GM10248 (cell line): ENCODE measurements at places on chromosomes 7 and 10.

DNA sequence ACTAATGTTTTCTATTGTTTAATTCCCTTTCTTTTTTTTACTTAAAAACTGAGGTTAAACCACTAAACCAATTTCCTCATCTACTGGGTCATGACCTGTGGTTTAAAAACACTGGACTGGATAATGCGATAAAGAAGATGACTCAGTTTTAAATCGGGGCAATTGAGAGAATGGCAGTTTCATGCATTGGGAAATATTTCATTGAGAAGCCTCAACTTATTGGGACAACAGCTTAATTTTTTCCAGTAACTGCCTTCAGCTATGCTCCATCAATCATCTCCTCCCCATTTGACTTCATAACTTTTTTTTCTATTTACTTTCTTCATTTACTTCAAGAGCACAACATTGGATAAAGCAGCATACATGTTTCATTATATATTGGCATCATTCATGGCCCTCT lies 61.8 kb upstream of the MET start:
- no peak for DNase-seq

DNA sequence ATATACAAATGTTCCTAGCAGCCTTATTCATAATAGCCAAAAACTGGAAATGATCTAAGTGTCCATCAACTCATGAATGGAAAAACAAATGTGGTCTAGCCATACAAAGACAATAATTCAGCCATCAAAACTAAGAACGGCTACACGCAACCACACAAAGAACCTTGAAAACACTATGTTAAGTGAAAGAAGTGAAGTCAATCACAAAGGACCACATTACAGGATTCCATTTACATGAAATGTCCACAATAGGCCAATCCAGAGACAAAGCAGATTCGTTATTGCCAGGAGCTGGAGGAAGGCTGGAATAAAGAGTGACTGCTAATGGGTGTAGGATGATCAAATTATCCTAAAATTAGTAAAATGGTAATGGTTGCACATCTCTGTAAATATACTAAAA lies 21.1 kb downstream of the MKRN1 start:
- no peak for DNase-seq

- no peak for DNase-seq
These were observed 33.6 kb downstream of the WASL start for GRCh38 chr7:123715198-123715597.

DNA sequence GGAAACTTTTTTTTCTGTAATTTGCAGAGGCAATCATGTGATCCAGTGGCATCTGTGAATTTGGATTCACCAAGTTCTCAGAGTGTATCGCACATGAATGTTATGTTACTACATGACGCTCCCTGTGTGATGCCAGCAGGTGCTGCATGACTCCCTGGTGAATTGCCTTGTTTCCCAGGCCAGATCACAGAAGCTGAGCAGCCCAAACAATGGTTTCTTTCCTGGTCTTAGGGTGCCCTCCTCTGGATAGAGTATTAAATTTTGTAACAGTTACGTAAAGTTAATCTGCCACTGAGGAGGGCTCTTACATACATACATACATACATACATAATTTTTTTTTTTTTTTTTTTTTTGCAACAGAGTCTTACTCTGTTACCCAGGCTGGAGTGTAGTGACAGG lies 3.6 kb downstream of the ZSCAN21 start:
- peak; percentile 40 for DNase-seq

- no peak for DNase-seq
These were observed 19.2 kb upstream of the OR6B1 start for GRCh38 chr7:143980746-143981510.

- DNase-seq = no peak
These were observed 222.1 kb upstream of the AOAH start for GRCh38 chr7:36946401-36946739.

DNA sequence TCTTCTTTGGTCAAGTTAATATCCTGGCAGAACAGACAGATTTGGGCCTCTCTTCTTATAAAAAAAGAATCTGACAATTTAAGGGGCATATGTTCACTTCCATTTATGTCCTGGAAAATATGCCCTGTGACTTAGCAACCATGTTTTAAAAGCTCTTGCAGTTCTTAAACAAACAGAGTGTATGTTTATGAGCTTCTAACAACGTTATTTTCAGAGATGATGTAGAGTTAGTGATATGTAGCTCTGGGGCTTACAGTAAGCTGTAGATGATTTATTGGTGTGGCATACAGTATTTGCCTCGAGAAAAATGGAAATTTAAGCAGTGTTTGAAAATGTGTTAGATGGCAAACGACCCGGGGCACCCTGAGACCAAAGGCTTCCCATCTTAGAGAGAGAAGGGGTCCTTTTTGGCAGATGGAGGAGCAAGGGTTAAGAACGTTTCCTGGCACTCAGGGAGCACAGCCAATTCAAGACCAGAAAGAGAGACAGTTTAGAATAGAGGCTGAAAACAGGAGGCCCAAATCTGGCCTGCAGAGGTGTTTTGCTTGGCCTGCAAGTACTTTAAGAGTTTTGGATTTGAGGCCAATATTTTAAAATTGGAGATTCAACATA lies 397.5 kb downstream of the KCNMA1 start:
- no peak for DNase-seq

DNA sequence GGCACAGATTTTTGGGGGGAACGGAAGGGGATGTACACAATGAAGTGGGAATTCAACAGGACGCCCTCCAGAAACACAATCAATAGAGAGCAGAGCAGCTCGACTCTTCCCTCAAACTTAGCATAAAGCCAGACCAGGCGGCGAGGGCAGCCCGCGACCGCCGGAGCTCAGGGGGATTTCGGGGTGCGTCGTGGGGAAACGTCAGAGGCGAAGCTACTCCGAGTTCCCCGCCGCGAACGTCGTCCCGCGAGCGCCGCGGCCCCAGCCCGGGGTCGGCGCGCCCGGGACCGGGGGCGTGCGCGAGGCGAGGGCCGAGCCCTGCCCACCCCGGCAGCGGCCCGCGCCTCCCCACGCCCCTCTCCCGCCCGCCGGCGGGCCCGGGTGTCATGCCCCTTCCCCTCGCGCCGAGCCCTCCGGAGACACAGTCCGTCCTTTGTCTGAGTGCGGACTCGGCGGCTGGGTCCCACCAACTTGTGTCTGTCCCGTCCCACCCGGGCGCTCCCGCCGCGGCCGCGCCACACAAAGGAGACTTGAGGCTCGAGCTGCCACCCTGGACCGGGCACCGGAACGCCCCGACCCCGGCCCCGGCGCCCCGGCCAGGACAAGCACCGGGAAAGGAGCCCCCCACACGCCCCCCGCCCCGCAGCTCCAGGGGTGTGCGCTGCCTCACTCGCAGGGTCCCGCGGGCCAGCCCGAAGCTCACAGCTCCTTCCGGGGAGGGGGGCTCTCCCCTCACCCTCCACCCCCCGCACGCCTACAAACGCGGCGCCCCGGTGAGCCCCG lies 634 bp downstream of the EZH2 start:
- DNase-seq = peak; percentile 60

- no peak for DNase-seq
These were observed at the start of gene SH3PXD2A for GRCh38 chr10:103855424-103855823. Gene SH3PXD2A (minus strand): TSS chr10:103855576. CDS start chr10:103855266, 310 bp downstream.

- DNase-seq = no peak
These were observed 3.9 kb downstream of the MYL10 start for GRCh38 chr7:101625031-101625791.

GRCh38 chr7:114519240-114519639 lies 104.6 kb downstream of the FOXP2 start:
- no peak for DNase-seq

DNA sequence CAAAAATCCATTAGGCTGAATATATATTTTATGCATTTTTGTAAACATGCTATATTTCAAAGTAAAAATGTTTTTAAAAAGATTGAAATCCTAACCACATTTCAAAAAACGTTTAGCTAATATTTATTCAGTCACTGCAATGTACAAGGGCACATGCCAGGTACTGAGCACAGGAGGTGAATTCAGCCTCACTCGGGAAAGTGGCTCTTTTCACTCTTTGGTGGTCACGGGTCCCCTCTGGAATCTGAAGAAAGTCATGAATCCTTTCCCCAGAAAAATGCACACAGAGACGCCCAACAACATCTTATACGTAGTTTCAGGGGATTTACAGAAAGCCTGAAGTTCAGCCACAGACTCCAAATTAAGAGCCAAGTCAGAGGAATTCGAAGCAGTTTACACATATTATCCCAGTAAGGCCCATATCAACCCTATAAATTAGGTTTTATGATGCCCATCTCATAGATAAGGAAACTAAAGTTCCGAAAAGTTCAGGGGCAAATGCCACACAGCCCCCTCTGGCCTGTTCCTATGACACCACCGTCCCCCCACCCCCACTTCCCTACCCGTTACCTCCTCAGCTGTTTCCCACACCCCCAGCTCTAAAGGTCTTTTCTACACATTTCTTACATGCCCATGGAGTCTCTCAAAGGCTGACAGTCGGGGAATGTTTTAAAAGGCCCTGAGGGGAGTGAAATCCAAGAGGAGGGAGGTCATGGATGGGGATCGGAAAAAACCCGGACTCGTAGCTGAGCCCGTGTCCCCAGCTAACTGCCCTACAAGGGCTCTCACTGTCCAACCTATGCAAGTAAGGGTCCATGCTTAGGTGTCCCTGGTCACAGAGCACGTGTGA lies 9.6 kb upstream of the SVOPL start:
- DNase-seq = no peak

DNA sequence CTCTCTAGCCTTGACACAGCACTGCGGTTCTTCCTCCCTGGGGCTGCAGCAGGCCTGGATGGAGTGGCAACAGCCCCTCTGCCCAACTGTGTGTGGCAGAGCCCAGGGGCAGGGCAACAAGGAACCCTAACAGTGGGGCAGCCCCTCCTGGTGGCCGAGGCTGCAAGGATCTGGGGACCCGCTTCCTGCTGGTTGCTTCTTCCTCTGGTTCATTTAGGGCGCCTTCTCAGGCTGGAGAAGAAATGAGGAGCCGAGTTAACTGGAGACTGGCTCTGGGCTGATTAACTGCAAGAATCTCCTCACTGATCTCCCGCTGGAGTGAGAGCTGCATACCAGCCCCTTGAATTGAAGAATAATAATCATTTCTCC lies 80.1 kb upstream of the EMX2 start:
- no peak for DNase-seq

DNA sequence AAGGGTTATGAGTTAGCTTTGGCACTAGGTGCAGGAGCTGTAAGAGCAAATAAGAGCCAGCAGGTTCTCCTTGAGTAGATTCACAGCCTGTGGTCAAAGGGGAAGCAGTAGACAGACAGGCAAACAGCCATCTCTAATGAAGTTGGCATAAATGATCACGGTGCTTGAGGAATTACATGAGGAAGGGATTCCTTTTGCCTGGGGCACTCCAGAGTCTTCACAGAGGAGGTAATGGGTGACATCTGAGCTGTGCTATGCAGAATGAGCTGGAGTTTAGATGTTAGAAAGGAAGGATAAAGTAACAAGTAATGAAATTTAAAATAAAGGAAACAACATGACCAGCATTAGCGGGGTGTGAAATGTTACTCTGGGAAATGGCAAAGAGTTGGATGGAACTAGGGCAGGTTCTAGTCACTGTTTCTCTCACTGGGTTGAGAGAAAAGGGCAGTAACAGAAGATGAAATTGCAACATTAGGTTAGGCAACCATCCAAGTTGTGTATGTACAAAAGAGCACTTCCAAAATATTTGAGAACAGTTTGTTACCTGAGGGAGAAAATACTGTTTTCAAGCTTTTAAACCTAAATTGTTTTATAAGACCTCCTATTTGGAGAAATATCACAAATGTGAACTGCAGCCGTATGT lies 613.8 kb downstream of the PHTF2 start:
- DNase-seq = no peak

- DNase-seq = no peak
These were observed 314.3 kb downstream of the HPSE2 start for GRCh38 chr10:98921316-98921715.

DNA sequence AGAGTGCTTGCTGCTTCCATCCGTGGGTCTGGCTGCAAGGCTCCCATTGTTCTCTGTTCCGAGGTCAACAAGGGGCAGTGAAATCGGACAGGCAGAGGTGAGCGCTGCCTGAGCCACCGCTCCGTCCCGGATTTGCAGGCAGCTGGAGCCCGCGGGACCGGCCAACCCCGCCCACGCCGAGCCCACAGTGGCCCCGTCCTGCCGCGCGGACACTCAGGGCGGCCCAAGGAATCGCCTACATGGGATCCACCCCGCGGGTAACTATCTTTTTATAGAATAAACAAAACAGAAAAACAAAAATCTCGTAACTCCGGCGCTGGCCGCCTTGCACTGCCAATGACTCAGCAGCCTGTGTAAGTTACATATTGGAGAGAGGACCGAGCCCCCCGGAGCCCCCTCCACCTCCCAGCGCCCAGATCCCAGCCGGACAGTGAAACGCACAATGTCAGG lies 1.9 kb downstream of the BNIP3 start:
- no peak for DNase-seq

DNA sequence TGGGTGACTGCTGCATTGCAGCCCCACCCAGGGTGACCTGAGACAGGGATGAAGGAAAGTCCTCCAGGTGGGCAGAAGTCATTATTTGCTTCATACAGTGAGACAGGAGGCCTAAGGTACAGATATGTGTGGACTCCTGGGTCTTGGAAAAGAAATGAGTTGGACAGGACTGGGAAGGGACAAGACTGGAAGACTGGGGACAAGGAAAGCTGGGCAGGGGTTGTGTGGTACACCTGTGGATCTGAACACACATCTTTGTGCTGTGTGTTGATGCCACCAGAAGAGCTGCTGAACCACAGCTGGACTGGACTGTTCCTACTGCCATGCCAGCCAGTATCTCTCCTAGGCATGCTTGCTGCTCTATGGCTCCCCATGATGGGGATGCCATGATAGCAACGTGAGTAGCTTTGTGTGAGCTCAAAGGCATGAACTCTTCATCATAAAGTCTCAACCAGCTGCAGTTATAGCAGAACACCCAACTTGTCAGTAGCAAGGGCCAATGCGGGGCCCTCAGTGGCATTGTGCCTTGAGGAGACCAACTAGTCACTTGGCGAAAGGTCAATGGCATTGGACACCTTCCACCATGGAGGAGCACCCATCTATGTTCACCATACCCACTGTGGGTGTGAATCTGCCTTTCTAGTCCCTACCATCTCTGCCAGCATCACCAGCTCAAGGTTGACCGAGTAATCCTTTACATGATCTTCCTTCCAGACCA lies 76.0 kb upstream of the GRB10 start:
- DNase-seq = no peak

DNA sequence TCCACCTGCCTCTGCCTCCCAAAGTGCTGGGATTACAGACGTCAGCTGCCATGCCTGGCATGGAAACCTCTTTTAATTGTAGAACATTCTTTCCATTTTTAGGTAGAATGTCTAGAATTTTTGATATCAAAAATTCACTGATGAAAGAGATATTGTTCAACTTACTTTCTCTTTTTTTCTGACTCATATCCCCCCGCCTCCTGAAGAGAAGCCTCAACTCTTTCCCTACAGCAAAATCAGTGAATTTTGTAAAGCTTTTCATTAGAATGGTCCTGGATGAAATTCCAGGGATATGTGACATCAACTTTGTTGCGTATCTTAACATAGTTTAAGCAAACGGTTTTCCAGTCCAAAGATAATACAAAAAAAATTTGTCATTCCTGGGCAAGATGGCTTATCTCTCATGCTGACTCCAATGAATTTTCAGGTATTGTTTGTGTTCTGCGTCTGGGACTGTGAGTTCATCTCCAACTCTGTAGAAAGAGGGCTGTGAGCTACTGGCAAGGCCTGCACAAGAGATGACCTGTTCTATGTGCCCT lies 256.8 kb downstream of the BMPER start:
- no peak for DNase-seq

GRCh38 chr10:73867871-73868631 lies 6.3 kb downstream of the CAMK2G start:
- no peak for DNase-seq
